PC-9 (cell line): ENCODE measurements at places on chromosomes 6 and 20. TPM values are rescaled to one million over a fixed set of nuclear protein-coding genes. Genes with fewer than 3 reads are reported as not detected.

The TBXT gene
- total RNA-seq: not detected in 2 replicates

The PERP gene
- 79.2 and 93.0 TPM in 2 replicates for total RNA-seq

The COL12A1 gene
- total RNA-seq: 12.5 and 18.7 TPM in 2 replicates

The NINL gene
- 19.6 and 39.9 TPM in 2 replicates for total RNA-seq

The SYNDIG1 gene
- total RNA-seq: 0.17 and 0.35 TPM in 2 replicates

The CALHM5 gene
- total RNA-seq: not detected in 2 replicates

The C6orf52 gene
- total RNA-seq: 6.1 and 6.2 TPM in 2 replicates

The FHL5 gene
- total RNA-seq: not detected in 2 replicates

The PFDN4 gene
- 44.1 and 49.5 TPM in 2 replicates for total RNA-seq

The EYS gene
- not detected in 2 replicates for total RNA-seq

The ZNF335 gene
- 14.1 and 16.3 TPM in 2 replicates for total RNA-seq

The SPTLC3 gene
- total RNA-seq: 8.5 and 10.7 TPM in 2 replicates

The FUT9 gene
- total RNA-seq: 5.2 and 6.9 TPM in 2 replicates

The GNAS-AS1 gene
- 5.7 and 6.8 TPM in 2 replicates for total RNA-seq

The VARS2 gene
- 59.4 and 60.3 TPM in 2 replicates for total RNA-seq

The IL17A gene
- total RNA-seq: not detected in 2 replicates

The MLIP gene
- 0.79 and 1.0 TPM in 2 replicates for total RNA-seq

The KCNG1 gene
- 0.55 TPM in 1 of 2 replicates, not detected in the other for total RNA-seq

The FGD2 gene
- total RNA-seq: 0.50 and 0.55 TPM in 2 replicates

The TRIM31 gene
- total RNA-seq: not detected in 2 replicates

The CD93 gene
- total RNA-seq: 0.07 TPM in 1 of 2 replicates, not detected in the other

The RPS21 gene
- 2,188 and 2,275 TPM in 2 replicates for total RNA-seq

The PRSS16 gene
- 32.3 and 32.5 TPM in 2 replicates for total RNA-seq

The SLC22A16 gene
- not detected in 2 replicates for total RNA-seq

The MYT1 gene
- 0.18 TPM in 1 of 2 replicates, not detected in the other for total RNA-seq
